NCI-H1105 (cell line): ENCODE measurements at places on chromosomes 11 and 22.

DNA sequence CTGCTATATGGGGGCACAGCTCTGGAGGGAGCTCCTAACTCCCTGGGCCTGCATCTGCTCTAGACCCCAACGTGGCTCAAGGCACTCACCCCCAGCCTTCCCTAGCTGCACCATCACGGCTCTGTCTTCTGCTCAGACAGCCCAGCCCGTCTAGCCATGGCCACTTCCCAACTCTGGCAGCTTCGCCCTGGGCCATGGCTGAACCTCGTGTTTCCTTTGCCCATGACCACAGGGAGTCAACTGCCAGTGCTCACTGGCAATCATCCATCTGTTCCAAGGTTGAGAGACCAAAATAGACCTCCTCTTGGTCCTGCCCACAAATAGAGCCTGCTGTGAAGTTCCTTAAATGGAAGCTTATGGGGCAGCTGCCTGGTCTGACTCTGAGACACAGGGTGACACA, 5.4 kb downstream of the LMO1 start:
- no peak for DNase-seq

DNA sequence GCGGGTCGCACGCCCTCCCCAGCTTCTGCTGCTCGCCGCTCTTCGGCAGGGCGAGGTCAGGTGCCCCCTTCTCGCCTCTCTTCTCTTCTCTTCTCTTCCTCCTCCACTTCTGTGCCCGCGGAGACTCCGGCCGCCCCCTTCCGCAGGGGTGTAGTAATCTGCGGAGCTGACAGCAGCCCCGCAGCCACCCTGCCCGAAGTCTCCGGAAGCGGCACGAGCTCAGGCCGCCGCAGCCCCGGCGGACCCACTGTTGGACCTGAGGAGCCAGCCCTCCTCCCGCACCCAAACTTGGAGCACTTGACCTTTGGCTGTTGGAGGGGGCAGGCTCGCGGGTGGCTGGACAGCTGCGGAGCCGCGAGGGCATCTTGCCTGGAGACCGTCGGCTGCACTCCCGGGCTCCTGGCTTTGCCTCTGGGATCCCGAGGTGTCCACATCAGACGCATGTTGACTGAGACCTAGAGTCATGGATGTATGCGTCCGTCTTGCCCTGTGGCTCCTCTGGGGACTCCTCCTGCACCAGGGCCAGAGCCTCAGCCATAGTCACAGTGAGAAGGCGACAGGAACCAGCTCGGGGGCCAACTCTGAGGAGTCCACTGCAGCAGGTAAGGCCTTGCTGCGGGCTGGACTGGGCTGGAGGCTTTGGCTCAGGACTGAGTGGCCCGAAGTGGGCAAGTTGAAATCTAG, 486 bp downstream of the STIM1 start:
- DNase-seq = no peak

DNA sequence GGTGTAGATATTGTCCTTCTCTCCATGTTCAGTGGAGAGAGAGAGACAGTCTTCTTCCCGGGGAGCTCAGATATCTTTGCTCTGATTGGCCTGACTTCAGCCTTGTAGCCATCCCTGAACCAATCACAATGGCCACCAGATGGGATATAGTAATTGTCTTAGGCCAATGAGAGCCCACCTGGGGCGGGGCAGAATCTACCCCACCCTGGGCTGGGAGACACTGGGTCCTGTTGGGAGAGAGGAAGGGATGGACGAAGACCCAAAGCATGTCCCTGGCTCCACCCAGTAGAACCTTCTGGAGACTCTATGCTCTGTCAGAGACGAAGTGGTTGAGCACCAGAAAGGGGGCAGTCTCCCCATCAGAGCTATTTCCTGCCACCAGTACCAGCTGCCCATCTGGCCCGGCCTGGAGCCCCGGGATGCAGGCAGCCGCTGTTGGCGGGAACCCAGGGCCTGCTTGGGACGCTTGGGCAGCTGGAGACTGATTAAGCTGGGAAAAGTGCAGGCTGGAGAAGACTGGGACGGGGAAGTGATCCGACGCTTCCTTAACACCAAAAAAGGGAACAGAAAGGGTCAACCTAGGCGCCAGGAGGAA, 31.6 kb upstream of the CBX7 start:
- no peak for DNase-seq

DNA sequence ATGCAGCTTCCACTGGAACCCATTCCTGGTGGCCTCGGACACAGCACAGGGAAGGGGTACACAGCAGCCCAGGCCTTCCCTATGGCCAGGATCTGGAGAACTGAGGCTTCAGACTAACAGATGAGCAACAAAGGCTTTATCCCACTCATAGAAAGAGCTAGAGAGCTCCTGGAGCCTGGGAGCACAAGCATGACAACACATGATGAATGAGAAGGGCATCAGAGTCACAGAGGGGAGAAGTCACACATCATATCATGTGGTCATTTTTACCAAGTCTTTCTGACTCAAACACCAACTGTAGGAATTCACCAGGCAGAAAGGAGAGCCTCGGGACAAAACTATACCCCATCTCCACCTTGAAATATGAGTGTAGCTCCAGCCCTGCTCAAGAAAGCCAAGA, 43.2 kb downstream of the NRXN2 start:
- no peak for DNase-seq

- DNase-seq = no peak
Measured at GRCh38 chr11:123681030-123681429, 26.6 kb upstream of the SCN3B start.

DNA sequence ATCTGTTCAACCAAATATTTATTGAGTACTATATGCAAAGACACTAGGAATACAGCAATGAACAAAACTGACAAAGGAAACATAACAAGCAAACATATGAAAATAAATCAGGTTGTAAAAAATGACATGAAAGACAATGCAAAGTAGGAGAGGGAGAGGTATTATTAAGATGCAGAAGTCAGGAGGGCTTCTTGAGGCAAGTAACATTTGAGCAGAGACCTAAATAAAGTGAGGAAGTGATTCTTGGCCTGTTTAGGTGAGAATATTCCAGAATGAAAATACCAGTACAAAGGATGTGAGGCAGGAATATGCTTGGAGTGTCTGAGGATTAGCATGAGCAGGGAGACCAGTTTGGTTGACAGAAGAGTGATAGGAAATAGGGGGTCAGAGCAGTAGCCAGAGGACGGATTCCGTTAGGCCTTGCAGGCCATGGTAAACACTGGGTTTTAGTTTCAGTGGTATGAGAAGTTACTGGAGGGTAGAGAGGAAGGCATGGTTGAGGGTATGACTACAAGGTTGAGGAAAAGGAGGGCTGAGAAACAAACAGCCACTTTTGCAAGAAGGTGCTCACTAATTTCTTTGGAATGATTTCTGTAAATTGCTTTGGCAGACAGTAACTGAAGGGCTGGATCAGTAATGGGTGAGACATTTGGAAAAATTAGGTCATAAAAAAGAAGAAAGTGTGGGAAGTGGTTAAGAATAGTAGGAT, 191.9 kb downstream of the SWAP70 start:
- DNase-seq = no peak

DNA sequence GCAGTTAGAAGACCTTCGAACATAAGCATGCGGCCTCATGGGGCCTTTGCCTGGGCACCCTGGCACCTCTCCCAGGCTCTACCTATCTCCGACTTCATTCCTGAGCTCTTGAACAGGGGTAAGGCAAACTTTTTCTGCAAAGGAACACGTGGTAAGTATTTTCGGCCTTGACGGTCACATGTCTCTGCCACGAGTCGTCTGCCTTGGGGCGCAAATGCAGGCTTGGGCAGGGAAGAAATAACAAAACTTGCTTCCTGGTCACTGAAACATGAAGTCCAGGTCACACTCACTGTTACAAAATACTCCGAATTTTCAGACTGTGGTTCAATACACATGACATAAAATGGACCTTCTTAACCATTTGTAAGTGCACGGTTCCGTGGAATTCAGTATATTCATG, 3.4 kb upstream of the ASCL2 start:
- no peak for DNase-seq

DNA sequence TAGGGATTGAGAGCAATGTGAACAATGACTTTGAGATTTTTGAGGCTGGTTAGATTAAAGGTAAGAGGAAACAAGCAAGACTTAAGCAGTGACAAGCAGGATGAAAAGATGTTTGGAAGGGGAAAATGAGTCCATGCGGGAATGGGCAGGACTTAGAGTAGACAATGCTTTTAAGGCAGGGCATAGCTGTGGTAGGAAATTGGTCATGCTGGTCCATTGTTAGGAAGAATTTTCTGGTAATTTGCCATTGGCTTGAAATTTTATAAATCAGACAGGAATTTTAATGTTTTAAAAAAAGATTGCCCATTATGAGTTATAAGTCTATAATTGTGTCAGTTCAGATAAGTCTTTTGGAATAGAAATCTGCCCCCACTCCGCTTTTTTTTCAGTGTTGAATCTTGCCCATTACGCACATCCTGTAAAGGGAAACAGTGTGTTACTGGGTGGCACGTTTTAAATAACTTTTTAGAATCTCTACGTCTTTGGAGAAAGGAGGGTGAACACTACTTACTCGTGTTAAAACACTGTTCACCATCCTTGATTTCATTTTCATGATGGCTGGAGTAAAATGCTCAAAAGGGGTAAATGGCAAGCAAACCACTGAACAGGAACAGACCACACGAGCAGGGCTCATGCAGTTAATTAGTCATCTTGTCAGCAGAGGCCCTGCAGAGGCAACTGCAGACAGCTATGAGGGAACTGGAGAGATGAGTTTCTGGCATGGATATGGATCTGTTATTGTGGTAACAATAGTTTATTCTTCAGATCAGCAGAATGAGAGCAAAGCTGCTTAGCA, 25.0 kb downstream of the SWAP70 start:
- no peak for DNase-seq

GRCh38 chr11:120067438-120068113, 70.3 kb downstream of the TRIM29 start:
- no peak for DNase-seq

GRCh38 chr11:81301166-81301830, 1432.4 kb downstream of the FAM181B start:
- no peak for DNase-seq

DNA sequence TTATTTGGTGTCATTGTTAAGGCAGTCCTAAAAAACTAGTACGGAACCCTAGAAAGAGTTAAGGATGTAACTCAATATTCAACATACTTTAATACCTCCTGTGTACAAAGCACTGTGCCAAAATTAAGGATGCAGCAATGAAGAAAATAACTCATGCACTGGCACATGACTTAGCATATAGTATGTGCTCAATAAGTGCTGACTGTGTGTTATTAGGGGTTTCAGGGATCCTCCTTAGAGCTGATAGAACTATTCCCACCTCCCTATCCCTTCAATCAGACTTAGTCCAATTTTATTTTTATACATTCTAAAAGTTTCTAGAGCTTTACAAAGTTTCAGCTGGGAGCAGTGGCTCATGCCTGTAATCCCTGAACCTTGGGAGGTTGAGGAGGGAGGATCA, 6.1 kb upstream of the FEZ1 start:
- no peak for DNase-seq
